ENCODE measurements at places on chromosomes 7 and 10.

GRCh38 chr7:78299088-78299487 lies 500.5 kb downstream of the PHTF2 start:
- DNase-seq = no peak

DNA sequence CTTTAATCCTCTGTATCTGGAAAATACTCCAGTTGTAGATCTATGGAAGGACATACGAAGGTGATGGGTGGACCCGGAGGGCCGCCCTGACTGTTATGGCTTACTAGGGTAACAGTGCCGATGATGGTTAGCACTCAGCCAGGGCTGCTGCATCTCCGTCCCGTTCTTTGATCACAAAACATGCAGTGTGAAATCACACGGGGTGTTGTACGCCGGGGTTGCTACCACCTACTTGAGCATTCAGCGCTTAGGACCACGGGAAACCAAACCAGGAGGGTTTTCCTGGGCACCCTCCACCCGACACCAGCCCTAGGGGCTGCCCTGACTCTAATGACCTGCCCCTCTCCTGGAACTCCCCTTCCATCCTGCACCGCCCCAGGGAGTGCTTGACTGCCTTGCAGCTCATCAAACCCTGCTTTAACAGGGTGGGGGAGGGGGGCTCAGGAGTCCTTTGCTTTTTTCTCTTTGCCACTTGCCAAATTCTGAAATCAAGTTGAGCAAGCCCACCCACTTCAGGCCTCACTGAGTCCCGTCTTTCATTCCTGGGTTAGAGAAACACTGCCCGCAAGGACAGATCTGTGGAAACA lies 20.4 kb downstream of the ZNF775 start:
- DNase-seq = no peak

DNA sequence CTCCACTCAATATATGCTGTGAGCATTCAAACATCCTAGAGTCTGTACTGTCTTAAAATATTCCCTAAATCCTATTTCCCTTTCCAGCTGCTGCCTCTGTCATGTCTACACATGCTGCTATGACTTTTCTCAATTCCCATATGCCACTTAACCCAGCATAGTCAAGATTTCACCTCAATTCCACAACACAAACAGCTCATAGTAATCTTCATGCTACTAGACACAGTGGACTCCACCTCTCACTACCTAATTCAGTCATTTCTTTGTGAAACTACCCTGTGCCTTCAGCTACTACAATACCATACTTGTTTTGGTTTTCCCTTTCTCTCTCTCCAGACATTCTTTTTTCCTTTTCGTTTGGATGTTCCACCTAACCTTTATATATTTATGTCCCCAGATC lies 45.5 kb downstream of the GSAP start:
- no peak for DNase-seq

- no peak for DNase-seq
Observed at GRCh38 chr10:95408148-95408960, 117.6 kb upstream of the PDLIM1 start.

- DNase-seq = no peak
Observed at GRCh38 chr7:93359520-93360198, 127.5 kb downstream of the VPS50 start.

DNA sequence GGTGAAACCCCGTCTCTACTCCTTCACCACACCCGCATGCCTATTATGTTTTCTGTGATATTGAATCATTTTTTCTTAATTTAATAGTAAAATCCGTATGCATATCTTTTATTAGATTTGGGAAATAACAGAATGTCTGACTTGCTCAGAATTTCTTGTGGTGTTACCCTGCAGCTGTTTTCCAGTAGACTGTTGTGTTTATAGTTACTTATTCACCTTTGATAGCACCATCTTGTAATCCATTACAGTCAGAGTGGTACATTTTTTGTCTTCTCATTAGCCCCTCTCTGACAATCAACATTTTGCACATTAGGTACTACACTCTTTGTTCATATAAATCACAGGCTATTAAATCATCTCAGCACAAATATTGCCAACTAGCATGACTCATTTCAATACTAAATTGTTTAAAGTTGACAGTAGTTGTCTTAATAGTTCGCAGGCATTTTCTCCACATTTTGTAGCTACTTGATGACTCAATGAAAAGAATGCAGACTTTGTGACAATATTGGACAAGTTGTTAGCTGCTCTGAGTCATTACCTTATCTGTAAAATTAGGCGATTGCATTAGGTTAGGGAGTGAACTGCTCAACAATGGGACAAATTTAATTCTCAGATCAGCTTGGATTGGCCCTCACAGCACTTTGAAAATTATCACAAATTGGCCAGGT lies 17.8 kb upstream of the SLC16A12 start:
- DNase-seq = no peak

DNA sequence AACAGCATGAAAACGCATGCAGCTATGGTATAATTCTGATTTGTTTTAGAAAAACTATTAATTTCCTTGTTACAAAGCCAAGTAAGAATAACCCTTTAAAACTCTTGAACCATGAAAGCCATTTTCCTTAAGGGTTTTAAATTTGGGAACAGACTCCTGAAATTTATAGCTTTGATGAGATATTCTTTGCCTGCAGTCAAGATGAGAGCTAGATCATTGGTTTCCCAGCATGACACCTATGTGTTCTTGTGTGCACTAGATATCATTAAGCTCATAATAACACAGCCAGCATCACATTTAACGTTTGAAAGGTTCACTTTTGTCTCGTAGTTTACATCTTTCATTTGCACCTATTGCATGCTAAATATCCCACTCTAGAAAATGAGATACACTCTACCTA lies 202.2 kb downstream of the PHF14 start:
- DNase-seq = no peak

DNA sequence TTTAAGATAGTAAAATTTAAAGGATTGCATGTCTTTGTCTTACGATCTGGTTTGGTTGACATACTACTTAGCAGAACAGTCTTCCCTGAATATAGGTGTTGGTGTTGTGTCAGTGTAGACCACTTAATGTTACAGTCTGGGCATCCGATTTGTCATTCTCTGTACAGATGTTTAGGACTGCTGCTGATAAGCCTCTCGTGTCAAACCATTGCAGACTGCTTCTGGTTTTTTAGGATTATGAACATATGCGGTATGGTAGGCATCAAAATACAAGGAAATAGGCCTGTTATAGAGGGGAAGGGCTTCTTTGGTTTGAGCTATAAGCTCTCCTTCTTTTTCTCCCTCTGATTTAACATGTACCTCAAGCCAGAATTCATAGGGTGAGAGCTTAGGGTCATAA lies 7.4 kb downstream of the CYP3A43 start:
- no peak for DNase-seq

- no peak for DNase-seq
Observed at GRCh38 chr10:97222326-97222961, 36.7 kb upstream of the SLIT1 start.

DNA sequence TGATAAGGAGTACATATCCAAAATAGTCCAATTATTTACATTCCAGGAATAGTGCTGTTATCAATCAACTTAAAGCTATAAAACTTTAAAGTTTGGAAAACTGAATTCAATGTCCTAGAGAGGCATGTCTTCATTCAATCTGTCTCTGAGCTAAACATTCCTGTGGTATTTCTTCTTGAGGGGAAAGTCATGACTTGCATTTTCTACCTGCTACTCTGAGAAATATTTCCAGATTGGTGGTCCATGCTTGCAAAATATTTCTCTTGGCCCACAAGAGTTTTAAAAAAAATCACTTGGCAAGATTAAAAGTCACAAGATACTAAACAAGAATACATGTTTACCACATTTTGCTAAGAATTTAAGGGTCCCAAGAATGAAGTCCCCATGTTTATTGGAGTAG lies 63.6 kb upstream of the HGF start:
- no peak for DNase-seq

GRCh38 chr10:80410578-80411145 lies 2.3 kb downstream of the PRXL2A start:
- no peak for DNase-seq

GRCh38 chr10:44292390-44293002 lies 92.4 kb downstream of the CXCL12 start:
- DNase-seq = peak; percentile 63

- no peak for DNase-seq
Observed at GRCh38 chr10:44047361-44047760, 337.5 kb downstream of the CXCL12 start.

DNA sequence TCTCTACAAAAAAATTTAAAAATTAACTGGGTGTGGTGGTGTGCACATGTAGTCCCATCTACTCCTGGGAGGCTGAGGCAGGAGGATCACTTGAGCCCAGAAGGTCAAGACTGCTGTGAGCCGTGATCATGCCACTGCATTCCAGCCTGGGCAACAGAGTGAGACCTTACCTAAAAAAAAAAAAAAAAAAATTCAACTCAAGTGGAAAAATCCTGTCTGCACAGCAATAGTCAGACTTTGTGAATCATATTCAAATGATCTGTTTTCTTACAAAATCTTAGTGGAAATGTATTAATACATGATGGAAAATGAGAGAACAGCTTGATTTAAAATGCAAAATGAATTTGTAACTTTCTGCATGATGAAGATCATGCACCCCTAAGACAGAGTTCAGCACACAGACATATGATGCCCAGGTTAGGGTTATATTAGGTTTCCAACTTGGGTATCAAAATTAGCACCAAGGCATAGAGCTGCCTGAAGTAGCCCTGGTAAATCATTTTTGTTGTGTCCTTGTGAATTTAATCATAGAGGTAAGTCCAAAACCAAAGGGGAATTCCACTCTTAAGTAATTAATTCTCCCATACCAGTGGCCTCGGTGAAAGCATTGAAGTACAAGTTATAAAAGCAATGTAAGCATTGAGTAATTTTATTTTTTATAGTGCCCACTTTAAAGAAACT lies 93.8 kb downstream of the ADD3 start:
- no peak for DNase-seq

GRCh38 chr7:2444476-2444875 lies 31.7 kb downstream of the GRIFIN start:
- DNase-seq = peak; percentile 69

DNA sequence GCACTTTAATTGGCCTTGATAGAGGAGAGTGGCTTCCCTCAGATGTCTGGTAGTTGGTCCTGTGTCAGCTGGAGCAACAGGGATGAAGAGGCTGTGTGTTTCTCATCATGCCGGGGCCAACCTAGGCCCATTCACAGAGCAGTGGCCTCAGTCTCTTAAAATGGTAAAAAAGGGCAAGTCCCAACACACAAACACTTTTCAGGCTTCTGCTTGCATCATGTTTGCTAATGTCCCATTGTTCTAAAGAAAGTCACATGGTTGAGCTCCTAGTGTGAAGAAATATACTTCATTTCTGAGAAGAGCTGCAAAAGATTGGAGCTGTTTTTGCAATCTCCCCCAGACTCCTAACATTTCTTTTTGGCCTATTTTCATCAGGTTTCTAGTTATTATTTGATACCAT lies 40.6 kb upstream of the RBAK start:
- peak; percentile 15 for DNase-seq

- no peak for DNase-seq
Observed at GRCh38 chr7:158676171-158676840, 28.3 kb downstream of the NCAPG2 start.

Measured in globus pallidus (tissue), 1 donor.